ENCODE measurements at places on chromosomes 7 and 10. TPM values are rescaled to one million over a fixed set of nuclear protein-coding genes. Genes with fewer than 3 reads are reported as not detected.

DNA sequence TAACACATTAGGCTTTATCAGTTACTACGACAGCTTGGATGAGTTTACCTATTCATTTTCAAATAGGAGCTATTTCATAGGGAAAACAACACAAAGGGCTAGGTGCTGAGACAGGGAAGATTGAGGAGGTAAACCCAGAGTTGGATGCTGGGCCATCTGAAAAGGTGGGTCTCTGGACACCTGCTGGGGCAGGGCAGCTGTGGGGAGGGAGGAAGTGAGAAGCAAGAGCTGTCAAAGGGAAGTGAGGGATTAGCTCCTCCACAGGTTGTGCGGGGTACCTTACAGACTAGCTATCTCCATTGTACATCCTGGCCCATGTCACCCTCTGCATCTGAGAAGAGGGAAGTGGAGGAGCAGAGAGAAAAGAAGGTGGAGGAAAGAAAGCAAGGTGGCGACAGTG lies 48.9 kb downstream of the BLNK start:
- DNase-seq, result no peak

AGR2 gene
- total RNA-seq, result 0.46 TPM

- DNase-seq, result no peak
These were observed 2.5 kb downstream of the TMEM176B start for GRCh38 chr7:150797661-150798060.

NOS3 gene
- 75.3 TPM for total RNA-seq

ZP3 gene
- not detected for total RNA-seq

DNA sequence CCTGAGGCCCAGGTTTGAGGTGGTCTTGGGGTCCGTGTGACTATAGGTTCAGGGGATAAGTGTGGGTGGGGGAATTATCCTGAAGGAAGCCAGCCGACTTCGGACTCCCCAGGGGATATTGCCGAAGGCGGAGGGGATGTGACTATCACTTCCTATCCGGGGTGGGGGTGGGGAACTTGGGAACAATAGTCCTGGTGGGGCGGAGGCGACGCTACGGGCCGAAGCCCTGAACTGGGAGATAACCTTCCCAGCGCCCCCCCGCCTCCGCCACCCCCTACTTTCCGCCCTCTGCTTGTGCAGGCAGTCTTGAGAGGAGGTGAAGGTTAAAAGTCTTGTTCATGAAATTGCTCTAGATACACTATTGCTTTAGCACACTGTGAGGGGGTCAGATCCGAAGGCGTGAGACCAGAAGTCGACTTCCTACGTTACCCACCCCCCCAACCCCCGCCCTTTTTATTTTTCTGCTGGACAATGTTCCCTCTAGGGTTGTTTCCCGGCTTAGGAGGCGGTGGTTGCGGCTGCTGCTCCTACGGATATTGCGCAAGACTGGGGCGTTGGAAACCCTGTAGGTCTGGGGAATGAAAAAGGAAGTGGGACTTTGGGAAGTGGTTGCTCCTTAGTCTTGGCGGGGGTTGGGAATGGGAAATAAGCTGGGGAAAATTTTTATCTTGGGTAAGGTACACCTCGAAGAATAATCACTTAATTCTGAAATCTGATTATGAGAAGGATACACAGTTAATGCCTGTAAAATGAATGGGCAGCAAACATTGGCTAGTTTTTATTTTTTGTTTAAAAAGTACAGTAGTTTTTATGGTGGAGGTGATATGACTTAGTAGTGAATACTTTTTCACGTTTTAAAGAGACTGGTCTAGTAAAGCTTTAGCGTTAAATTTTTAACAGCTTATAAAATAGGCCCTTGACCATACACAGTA lies 1.5 kb downstream of the PTPN12 start:
- peak; percentile 73 for DNase-seq

DNA sequence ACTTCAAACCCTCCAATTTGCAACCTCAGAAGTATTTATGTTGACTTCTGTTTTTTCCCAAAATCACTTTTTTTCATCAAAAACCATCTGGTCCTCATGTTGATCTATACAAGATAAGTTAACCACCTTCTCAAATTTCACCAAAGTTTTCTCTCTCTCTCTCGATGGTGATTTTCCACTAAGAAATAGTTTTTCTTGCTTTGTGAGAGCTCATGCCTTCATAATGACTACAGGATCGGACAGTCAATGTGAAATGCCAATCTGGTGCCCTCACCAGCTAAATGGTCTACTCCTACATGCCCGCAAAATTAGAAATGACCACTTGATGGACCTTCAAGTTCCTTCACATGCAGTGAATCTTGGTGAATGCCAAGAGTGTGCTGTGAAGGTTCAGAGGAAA lies 40.4 kb downstream of the CNNM1 start:
- DNase-seq, result no peak

GRCh38 chr10:25036381-25036780 lies 20.0 kb downstream of the THNSL1 start:
- no peak for DNase-seq

PDE6C gene
- total RNA-seq, result not detected

DNA sequence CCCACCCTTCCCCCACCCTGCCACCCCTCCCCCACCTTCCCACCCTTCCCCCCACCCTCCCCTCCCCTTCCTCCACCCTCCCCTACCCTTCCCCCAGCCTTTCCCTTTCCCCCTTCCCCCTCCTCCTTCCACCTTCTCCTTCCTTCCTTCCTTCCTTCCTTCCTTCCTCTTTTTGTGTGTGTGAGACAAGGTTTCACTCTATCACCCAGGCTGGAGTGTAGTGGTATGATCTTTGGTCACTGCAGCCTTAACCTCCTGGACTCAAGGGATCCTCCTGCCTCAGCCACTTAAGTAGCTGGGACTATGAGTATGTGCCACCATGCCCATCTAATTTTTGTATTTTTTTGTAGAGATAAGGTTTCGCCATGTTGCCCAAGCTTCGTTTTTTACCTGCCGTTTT lies 35.2 kb downstream of the CYP17A1 start:
- no peak for DNase-seq

C10orf67 gene
- not detected for total RNA-seq

TMEM213 gene
- total RNA-seq, result not detected

PMPCB gene
- 47.4 TPM for total RNA-seq

PTPRZ1 gene
- 33.9 TPM for total RNA-seq

DNA sequence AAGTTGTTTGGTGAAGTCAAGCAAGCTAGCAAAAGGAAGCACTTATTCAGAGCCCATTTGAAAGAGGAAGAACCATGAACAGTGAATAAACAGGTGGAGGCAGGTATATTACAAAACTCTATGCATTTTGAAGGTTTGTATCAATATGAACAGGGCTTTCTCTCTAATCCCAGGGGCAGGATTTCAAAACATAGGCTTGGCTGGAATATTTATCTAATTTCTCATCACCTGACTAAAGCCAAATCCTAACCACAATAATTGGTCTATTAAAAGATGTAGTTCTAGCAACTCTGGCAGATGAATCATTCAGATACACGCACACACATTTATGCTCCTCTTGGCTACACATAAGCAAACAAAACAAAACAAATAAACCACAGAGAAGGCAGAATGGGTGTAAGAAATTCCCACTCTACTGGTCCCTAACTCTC lies 554.4 kb downstream of the INHBA start:
- DNase-seq, result no peak

EN2 gene
- not detected for total RNA-seq

UNCX gene
- not detected for total RNA-seq

DNA sequence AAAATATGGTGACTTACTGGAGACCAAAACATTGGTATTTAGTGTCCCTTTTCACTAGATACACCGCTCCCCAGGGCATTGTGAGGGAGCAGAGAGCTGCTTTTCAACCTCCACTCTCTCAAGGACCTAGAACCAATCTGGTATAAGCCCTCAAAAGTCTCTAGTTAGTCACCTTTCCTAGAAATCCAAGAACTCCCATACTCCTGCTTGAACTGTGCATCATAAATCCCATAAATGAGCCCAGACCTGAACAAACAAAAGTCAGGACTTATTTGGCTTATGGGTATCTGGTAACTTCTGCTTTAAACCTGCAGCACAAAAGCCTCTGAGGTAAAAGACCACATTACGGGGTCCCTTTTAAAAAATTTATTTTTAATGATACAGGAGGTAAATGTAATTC lies 603.1 kb upstream of the LRRTM3 start:
- no peak for DNase-seq

GRCh38 chr10:46226232-46226631 lies 60.6 kb upstream of the ANTXRL start:
- DNase-seq, result no peak

- no peak for DNase-seq
These were observed 109.5 kb upstream of the SHH start for GRCh38 chr7:155921804-155922066.

DNA sequence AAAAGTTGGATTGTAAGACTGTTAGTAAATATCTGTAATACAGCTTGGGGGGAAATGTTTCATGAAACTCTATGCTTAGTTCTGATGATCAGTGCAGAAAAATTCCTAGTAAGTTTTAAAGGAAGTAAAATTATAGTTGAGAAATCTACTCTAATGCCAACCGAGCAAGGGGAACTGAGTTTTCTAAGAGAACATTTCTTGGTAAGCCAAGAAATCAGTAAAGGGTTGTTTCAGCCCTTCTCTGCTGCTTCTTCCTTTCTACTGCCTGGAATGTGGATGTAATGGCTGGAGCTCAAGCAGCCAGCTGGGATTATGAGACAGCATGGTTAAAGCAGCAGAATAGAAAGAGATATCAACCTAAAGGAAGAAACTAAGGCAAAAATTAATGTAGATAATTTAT lies 15.9 kb upstream of the AKR1B1 start:
- no peak for DNase-seq

AIFM2 gene
- total RNA-seq, result 32.8 TPM

STRA8 gene
- total RNA-seq, result not detected

TACC2 gene
- total RNA-seq, result 33.6 TPM

NKX6-2 gene
- total RNA-seq, result not detected

ADGRA1 gene
- total RNA-seq, result not detected

GRCh38 chr7:27154901-27155815 lies 1.3 kb downstream of the HOXA7 start:
- DNase-seq, result peak; percentile 22

GRB10 gene
- 79.3 TPM for total RNA-seq

- DNase-seq, result no peak
These were observed 14.7 kb downstream of the MMS19 start for GRCh38 chr10:97483506-97483905.

GRCh38 chr7:123864012-123864411 lies 19.0 kb downstream of the HYAL4 start:
- DNase-seq, result no peak

Data from omental fat pad (tissue), 4 donors.